ENCODE measurements at places on chromosomes 12 and 14. TPM values are rescaled to one million over a fixed set of nuclear protein-coding genes. Genes with fewer than 3 reads are reported as not detected.

Gene HOXC12
- not detected for total RNA-seq

DNA sequence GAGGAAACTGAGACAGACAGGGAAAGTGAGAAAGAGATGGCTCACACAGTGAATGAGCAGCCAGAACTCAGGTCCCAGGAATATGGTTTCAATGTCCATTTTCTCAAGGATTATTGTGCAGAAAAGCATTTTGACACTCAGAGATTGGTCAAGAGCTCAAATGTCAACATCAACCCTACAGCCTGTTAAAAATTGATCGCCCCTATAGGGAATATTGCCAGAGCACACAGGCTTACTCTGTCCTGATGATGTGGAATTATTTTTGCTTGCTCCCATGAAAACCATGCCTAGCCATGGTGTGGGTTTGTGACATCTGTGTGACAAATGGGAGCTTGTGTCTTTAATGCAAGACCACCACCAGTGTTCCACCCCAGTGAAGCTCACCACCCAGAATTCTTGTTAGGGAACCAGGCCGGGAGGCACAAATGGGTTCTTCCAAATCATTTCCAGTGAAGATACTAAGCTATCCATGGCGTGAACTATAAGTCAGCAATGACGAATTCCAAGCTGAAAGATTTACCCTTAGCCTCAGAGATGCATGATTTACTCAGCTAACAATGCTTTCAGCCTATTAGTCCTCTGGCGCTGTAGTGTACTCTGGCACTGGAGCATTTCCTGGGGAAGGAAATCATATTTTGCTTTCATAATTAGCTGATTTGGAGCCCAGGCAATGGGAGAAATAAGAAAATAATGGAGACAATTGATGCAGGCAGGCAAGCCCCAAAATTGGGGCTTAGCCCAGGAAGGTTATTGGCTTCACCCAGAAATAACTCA is 1188.2 kb upstream of the TMEM132C start:
- DNase-seq: no peak

Gene GPD1
- 0.04 TPM for total RNA-seq

Gene WDR20
- 14.0 TPM for total RNA-seq

- DNase-seq: no peak
Measured at GRCh38 chr12:113359133-113359938, 949 bp downstream of the PLBD2 start.

- DNase-seq: no peak
Measured at GRCh38 chr12:55446326-55446725, 2.5 kb downstream of the OR6C2 start.

Gene ITGB7
- 0.75 TPM for total RNA-seq

Gene HHIPL1
- 1.1 TPM for total RNA-seq

- no peak for DNase-seq
Measured at GRCh38 chr14:43413084-43413483, 1094.0 kb downstream of the FSCB start.

Gene MOK
- total RNA-seq: 6.4 TPM

DNA sequence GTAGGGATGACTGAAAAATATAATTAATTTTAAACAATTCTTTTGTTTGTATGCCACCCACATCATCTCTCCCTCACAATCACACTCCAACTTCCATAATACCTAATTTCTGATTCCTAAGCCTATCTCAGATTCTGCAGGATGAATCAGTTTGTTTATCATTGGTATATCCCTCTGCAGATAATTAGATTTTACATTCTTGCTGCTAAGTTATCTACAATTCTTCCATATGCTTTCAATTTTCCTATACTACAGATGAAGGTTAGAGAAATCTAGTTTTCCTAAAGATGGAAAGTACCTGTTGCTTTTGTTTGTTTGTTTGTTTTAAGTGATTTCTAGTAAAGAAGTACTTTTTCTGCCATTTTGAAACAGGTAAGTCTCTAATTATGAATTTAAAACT is 105.3 kb downstream of the ANKS1B start:
- no peak for DNase-seq

Gene KRT80
- 19.4 TPM for total RNA-seq

DNA sequence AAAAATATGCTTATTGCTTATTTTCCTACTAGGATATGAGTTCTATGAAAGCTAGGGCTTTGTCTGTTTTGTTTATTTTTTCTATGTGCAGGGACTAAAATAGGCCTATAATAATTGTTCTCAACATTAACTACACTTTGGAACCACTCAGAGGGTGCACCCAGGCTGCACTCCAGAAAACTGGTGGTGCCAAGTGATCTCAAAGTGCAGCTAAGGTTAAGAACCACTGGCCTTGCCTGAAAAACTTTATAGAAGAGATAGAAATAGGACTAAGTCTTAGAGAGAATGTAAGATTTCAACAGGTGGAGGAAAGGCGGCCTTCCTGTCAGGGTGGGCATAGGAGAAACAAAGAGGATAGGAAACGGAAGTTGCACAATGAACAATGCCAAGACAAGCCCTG is 37.7 kb upstream of the NR1H4 start:
- DNase-seq: no peak

Gene C12orf54
- not detected for total RNA-seq

Gene PRR13
- 91.4 TPM for total RNA-seq

Gene GLIPR1L2
- 0.29 TPM for total RNA-seq

Gene SMCO3
- not detected for total RNA-seq

GRCh38 chr14:96752594-96752993 is 44.6 kb upstream of the VRK1 start:
- no peak for DNase-seq

Gene DCN
- 2.9 TPM for total RNA-seq

Gene GLIPR1L1
- not detected for total RNA-seq

DNA sequence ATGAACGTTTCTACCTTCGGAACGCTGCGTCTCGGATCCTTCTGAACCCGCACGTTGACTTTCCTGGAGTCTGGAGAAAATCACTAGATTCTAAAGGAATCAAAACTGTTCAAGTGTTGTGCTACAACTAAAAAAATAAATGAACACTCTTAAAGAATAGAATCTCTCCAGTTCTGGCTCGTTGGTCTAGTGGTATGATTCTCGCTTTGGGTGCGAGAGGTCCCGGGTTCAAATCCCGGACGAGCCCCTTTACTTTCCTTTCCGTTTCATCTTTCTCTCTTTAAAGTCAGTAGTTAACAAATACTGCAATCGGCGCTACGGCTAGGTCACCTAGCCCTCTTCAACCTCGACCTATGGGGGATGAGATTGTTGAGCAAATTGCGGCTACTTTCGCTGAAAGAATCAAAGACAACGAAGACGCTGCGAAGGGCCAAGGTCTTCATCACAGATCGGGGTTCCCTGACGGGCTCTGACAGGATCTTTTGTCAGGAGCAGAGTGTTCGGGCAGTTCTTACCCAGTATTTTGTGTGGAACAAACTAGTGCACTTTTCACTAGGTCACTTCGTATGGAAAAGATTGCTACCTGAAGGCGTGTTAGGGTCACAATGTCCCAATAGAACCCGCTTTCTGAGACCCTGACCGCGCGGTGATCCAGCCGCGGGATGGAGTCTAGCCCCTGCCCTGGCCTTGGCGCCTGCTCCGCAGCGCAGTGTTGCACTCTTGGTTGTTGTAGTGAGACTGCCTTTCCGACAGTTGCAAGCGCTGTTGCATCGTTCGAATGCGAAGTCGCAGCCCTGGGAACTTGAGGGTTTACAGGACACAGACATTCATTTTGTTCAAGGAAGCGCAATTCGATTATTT is 8.4 kb downstream of the OR6S1 start:
- no peak for DNase-seq

GRCh38 chr12:110677982-110678381 is 10.9 kb downstream of the HVCN1 start:
- DNase-seq: no peak

GRCh38 chr12:114954511-114955055 is 270.6 kb upstream of the TBX3 start:
- DNase-seq: no peak

GRCh38 chr12:74043343-74043742 is 494.3 kb upstream of the ATXN7L3B start:
- peak; percentile 44 for DNase-seq

Gene SMCO2
- 0.58 TPM for total RNA-seq

DNA sequence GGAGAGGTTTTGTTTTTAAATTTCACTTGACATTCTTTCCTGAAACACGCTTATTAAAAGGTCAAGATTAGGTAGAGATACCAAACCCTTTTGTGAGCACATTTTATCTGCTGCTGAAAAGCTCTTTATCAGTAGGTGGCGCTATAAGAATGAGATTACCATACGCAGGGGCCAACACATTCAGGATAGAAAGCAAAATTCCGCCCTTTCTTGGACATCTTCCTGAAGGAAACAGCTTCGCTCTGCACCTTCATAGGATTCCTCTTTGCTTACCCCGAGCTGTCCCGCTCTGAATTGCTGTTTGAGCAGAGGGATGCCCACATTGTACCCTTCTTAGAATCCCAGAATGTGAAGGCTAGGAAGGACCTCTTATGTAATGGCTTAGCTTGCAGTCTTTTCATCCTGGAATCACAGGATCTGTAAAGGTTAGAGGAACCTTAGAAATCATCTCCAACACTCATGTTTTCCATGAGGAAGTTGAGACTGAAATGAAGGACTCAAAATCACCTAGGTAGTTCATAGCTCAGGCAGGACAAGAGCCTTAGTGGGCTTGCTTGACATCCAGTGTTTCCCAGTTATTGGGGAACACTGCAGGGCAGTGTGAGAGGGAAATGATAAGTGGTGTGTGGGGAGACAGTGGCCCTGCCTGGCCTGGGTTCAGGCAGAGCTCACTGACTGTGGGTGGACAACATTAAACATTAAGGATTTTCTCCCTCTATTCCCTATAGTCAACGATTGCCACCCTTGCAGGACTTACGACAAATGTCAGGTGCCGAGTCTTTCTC is 38.7 kb upstream of the CRY1 start:
- peak; percentile 16 for DNase-seq

GRCh38 chr12:43858096-43858495 is 22.2 kb downstream of the TMEM117 start:
- DNase-seq: no peak

DNA sequence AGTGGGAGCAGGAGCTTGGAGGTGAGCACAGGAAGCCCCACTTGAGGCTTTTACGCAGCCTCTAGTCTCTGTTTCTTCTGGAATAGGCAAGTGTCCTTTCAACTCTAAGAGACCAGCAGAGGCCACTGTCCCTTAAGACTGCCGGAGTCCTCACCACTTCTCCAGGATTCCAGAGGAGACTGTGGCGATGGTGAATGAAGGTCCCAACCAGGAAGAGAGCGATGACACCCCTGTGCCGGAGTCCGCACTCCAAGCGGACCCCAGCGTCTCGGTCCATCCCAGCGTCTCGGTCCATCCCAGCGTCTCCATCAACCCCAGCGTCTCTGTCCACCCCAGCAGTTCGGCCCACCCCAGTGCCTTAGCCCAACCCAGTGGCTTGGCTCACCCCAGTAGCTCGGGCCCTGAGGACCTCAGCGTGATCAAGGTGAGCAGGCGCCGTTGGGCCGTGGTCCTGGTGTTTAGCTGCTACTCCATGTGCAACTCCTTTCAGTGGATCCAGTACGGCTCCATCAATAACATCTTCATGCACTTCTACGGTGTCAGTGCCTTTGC is 442 bp downstream of the FLVCR2 start:
- peak; percentile 14 for DNase-seq

DNA sequence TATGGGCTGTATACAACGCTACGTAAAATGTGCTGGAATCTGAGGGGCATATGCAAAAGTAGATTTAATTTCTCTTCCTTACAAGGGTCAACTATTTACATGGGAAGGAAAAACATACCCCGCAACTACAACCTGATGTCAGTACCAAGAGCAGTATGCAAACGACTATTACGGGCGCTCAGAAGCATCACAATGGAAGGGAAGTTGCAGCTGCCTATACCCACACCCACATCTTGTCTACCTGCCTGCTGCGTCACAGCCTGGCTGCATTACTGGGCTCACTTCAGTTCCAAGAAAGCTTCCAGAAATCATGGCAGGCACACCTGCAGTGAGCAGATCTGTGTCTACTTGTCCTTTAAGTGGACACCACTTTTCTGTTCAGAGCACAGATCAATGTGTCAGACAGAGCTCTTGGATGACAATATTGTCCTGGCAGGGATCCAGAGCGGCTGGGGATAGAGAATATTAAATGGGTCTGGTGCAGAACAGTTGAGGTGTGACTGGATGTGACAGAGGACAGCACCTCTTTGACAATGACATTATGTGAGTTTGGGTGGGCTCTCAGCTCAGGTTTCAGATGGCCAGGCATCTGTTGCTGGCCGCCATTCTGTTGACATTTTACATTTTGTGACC is 41.5 kb upstream of the GNG2 start:
- no peak for DNase-seq

Gene KRT72
- not detected for total RNA-seq

GRCh38 chr14:78342879-78343278 is 172.7 kb downstream of the NRXN3 start:
- no peak for DNase-seq

DNA sequence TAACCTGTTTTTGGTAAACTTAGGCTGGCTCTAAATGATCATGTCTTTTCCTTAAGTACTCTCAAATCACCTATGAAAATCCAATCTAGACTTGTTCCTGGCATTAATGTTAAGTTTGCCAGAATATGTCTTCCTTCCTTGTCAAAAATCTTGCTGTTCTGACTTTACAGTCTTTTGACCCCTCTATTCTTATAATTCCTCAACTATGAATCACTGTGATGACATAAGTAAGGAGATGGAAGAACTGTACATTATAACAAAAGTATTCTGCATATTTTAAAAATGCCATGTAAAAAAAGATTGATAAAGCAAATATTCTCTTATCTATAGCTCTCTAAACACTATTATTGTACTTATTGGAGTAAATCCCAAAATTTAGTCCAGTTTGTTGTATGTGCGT is 51.4 kb upstream of the BAZ1A start:
- no peak for DNase-seq

Gene SMOC1
- total RNA-seq: 2.7 TPM

- no peak for DNase-seq
Measured at GRCh38 chr14:65853407-65853955, 441.0 kb downstream of the FUT8 start.

DNA sequence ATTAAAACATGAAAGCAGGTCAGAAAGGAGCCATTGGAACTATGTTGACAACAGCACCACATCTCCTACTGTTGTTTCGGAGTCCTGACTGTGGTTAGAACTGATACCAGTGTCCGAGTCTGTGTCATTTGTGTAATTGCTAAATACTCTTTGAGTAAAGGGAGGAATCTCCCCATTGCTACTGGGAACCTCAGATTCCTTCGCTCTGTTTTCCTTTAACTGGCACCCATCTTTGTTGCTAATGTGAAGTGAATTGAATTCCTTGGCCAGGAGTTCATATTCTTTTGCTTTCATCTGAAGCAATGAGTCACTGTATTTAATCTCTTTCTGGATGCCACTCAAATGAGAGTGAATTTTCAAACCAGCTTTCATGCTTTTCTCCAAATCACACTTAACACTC is 31.5 kb downstream of the RASSF9 start:
- no peak for DNase-seq

- no peak for DNase-seq
Measured at GRCh38 chr12:49604856-49605255, 583 bp downstream of the FAM186B start.

Gene SYNJ2BP
- 23.8 TPM for total RNA-seq

All from kidney epithelial cell (primary cell).